Lung (tissue), 17 donors: ENCODE measurements at places on chromosomes 5 and 9. TPM values are rescaled to one million over a fixed set of nuclear protein-coding genes. Genes with fewer than 3 reads are reported as not detected.

PCA3 gene
- total RNA-seq, result not detected

SPINK7 gene
- not detected for total RNA-seq

SPATA31C1 gene
- total RNA-seq, result not detected

ZBTB6 gene
- total RNA-seq, result 8.0 TPM
